Sciatic nerve (tissue), 2 donors: ENCODE measurements at places on chromosomes 6 and 20.
A peak's percentile ranks its signal among the peaks of the same experiment; 100 is the strongest.

- no peak for DNase-seq
Observed at GRCh38 chr6:160174681-160175080, 53.1 kb downstream of the SLC22A1 start.

GRCh38 chr6:69097948-69098347, 462.9 kb downstream of the ADGRB3 start:
- DNase-seq = no peak

DNA sequence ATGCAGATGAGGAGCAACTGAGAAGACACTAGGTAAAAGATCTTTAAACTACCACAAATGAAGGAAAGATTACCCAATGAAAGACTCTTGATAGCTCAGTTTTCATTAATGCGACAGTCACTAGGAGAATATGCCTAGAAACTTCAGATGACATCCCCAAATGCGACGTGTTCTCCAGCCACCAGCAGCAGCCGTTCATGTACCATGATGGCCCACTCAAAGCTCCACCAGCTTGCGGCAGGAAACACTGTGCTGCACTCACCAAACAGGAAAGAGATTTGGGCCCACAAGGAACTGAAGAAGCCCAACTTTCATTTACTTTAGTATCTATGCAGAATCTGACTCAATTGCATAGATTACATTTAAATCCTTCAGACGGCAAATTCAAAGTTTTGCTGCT, 7.5 kb downstream of the DIDO1 start:
- no peak for DNase-seq

DNA sequence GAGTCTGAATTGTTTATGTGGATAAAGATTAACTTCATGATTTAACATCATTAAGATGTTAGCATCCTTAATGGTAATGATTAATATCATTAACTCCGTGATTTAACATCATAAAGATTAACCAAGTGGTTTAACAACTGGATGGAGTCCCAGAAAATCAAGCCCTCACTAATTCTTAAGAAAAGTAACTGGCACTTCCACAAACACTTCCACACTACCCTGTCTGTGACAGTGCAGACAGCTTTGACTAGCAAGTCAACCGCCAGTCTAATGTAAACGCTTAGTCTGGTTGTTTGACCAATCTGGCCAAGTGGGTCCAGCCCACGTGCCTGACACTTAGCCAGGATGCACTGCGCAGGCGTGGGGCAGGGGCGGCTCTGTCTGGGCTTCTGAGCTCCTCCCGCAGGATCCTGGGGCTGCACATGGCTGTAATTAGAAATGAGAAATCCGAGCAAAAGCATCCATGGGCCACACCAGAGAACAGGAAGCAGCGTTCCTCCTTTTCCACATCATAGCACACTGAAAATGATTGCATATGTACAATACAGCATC, 424.2 kb downstream of the FOXA2 start:
- DNase-seq = no peak

DNA sequence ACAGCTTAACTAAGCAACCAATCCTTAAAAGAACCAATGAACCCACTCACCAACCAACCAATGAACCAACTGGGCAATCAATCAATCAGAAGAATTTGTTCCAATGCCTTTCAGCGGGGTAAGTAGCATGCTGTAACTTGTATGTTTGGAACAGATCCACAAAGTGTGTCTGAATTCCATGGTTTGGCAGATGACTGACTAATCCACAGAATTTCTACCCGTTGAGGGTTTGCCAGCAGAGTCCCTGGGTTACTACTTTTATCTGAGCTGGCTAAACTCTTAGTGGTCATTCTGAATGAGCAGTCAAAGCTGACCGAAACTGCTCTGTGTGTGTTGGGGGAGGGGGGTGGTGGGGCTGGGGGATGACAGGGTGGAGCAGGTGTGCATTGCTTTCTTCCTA, 125.0 kb upstream of the JAG1 start:
- DNase-seq = no peak

DNA sequence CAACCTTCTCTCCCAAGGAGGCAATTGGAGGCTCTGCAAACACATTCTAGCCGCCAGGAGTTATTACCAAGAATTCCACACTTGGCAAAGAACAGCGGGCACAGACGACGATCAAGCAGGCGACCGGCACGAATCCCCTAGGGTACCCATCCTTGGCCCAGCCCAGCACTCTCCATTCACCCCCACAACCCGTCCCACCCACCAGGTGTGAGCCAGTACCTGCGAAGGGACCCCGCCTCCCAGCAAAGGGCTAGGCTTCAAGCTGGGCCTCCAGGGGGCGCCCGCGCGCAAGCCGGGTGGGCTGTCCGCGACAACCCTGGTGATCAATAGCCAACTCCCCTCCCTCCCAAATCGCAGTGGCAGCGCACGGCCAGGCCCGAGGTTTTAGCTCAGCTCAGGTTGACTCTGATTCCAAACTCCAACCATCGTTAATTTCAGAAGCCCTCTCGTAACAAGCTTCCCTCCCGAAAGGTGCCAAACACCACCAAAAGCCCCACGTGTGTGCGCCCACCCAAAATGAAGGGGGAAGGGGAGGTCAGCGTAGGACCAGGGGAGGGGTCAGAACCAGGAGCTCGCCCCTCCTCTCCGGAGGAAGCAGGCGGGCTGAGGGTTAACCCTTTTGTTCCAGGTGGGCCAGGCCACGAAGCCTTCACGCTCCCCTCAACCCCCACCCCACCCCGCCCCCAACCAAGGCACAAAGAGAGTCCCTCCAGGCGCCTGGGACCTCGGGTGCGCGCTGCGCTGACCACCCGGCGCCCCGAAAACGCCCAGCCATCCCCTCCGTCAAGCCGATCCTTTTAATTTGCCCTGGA, 2.1 kb downstream of the SALL4 start:
- peak; percentile 78 for DNase-seq

GRCh38 chr20:56859801-56860261, 230.7 kb downstream of the TFAP2C start:
- DNase-seq = no peak

GRCh38 chr6:81997090-81997926, 244.8 kb upstream of the TENT5A start:
- no peak for DNase-seq

DNA sequence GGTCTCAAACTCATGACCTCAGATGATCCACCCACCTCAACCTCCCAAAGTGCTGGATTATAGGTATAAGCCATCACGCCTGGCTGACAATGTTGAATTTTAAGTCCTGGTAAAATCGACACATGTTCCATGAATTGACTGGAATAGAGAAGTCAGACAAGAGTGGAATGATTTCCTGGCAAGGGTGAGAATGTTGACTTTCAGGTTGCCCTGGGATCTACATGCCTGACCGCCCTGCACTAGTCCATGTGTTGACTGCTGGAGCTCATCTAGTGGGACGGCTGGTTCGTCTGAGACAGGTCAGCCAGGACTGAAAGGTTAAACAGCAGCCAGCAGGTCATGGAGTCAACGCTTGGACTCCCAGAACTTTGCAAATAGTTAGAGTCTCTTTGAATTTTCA, 88.8 kb downstream of the SASH1 start:
- no peak for DNase-seq

GRCh38 chr6:134063121-134063965, 10.9 kb upstream of the SLC2A12 start:
- DNase-seq = no peak

GRCh38 chr6:73766040-73766439, 70.0 kb downstream of the CD109 start:
- no peak for DNase-seq

DNA sequence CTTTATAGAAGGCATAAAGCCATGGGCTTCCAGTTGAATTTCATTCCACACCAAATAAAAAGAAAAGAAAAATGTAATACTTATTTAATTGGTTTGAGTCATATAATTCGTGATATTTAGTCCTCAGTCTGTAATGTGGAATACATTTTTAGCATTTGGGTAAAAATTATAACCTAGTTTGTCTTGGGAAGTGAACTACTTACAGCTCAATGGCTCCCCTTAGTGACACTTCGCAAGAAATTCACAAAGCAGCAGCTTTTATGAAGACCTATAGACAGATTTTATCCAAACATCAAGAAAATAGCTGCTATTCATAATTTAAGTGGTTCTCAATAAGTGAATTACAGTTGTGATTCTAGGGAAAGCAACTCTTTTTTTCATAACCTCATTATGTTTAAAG, 72.1 kb downstream of the RSPO3 start:
- DNase-seq = no peak

DNA sequence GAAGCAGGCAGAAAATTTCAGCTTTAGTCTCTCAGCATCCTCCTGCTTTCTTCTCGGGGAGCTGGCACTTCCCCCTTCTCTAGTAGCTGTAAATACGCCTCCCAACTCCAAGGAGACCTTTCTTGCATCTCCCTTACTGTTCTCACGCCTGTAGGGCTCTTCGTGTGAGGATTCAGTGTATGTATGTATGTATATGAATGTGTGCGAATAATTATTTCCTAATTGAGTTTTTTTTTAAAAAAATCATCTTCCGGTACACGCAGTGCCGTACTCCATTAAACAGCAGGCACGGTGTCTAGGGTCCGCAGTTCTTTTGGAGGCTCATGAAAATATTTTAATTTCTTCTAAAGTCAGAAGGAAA, 85.4 kb downstream of the HFE start:
- DNase-seq = no peak

DNA sequence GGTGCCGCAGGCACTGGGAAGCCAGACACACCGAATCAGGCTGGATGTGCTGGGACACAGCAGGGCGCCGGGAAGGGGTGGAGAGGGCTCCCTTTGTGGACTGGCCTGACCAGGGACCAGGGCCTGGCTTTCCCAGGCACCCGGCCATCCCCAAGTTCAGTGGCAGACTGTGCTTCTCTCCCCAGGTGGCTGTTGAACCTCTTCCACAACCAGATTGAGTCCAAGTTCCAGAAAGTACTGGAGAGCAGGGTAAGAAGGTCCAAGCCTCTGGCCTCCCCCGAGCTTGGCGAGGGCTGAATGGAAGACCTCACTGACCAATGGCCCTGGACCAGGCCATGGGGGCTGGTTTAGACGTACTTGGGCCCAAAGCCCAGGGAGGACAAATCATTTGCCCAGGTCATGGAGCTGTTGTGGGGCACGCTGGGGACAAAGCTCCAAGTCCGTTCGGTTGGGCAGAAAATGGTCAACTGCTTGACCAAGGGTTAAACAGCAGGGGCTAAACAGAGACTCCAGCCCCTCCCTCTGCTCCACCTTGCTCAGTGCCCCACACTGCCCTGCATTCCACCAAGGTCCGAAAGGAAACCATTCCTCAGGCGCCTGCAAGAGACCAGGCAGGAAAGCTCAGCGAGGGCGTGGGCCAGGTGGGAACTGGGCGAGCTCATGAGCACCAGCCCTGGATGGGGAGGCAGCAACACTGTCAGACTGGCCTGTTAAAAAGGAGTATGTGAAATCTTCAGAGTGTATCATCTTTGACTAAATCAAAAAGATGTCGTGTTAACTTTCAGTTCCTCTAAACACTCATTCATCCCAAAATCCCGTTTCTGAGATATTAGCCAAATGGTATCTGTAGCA, 9.1 kb downstream of the LBP start:
- DNase-seq = no peak

DNA sequence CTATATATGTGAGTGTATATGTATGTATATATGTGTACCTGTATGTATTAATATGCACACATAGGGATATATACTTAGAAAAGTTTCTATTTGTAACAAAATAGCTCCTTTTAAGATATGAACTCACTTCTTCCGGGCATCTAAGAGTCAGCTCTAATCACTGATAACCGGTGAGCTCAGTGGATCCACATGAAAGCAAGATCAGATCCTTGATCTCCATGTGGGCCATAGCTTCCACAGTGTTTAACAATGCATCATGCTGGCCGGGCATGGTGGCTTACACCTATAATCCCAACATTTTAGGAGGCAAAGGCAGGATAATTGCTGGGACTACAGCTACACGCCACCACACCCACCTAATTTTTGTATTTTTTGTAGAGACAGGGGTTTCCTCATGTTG, 52.6 kb downstream of the ECT2L start:
- no peak for DNase-seq

- DNase-seq = no peak
Observed at GRCh38 chr20:52081066-52081465, 110.5 kb downstream of the ZFP64 start.

- DNase-seq = no peak
Observed at GRCh38 chr6:121826156-121826810, 390.8 kb downstream of the GJA1 start.

- no peak for DNase-seq
Observed at GRCh38 chr6:390914-391558, 516 bp upstream of the IRF4 start.

- DNase-seq = no peak
Observed at GRCh38 chr6:124742971-124743370, 219.3 kb upstream of the RNF217 start.

- DNase-seq = no peak
Observed at GRCh38 chr20:10078403-10078802, 43.6 kb downstream of the ANKEF1 start.

- no peak for DNase-seq
Observed at GRCh38 chr20:13111249-13111911, 102.6 kb downstream of the SPTLC3 start.

DNA sequence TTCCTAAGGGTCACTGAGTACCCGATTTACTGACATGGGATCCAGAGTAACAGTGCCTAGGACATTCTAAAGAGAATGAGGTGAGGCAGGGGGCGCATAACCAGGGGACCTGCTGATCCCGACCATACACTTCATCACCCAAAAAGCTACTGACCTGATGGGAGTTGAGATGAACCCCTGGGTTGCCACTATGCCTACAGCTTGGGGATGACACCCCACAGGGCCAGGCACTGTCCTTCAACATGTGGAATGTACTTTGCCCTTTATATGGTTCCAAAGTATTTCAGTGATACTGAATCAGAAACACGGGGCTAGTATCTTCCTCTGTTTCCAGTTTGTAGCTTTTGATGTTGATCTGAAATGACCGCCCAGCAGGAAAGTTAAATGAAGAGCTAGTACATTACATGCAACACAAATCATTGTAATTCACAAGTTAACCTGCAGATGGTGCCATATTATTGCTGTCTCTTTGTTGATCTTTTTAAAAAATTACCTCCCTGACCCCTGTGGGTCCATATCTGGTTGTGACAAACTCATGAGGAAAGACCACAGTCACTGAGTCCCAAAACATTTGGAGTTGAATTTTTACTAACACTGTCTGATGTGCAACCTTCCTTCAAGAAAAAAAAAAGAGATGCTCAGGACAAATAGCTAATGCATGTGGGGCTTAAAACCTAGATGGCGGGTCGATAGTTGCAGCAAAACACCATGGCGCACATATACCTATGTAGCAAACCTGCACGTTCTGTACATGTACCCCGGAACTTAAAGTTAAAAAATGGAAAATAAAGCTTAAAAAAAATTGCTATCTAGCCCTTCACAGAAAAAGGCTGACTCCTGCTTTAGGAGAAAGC, 42.7 kb upstream of the GCNT2 start:
- DNase-seq = no peak

DNA sequence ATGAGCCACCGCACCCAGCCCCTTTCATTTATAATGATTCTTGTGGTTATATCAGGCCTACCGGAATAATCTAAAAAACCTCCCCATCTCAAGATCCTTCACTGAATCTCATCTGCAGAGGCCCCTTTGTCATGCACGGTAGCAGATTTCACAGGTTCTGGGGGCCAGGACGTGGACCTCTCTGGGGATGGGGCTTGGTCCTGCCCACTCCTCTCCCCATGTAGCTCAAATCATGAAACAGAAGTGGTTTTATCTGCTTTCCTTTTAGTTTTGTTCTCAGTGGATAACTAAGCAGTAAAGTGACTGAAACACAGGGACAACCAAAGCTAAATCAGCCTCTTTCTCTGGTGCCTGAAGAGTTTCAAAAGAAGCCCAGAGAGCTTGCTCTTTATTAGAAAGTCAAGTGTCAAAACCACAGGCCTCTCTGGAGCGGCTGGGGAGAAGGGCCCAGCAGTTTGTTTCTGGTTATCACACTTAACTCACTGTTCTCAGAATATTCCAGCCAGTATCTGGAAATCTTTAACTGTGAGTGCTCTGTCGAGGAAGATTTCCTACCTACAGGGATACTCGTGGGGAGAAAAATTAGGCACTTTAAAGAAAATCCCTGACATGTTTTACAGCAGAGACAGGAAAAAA, 60.6 kb upstream of the FAM184A start:
- DNase-seq = no peak
